ENCODE measurements at places on chromosomes 5 and 9.

DNA sequence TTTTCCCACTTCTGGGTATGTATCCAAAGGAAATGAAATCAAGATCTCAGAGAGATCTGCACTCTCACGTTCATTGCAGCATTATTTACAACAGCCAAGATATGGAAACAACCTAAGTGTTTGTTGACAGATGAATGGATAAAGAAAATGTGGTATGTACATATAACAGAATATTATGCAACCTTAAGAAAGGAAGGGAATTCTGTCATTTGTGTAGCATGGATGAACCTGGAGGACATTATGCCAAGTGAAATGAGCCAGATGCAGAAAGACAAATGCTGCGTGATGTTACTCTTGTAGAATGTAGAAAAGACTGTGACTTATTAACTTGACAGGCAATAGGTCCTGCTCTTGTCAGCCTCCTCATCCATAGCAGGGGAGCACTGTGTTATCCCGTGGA, 31.4 kb downstream of the PPARGC1B start:
- no peak for DNase-seq

- DNase-seq: no peak
Observed at GRCh38 chr5:3024126-3024525, 272.6 kb upstream of the IRX2 start.

DNA sequence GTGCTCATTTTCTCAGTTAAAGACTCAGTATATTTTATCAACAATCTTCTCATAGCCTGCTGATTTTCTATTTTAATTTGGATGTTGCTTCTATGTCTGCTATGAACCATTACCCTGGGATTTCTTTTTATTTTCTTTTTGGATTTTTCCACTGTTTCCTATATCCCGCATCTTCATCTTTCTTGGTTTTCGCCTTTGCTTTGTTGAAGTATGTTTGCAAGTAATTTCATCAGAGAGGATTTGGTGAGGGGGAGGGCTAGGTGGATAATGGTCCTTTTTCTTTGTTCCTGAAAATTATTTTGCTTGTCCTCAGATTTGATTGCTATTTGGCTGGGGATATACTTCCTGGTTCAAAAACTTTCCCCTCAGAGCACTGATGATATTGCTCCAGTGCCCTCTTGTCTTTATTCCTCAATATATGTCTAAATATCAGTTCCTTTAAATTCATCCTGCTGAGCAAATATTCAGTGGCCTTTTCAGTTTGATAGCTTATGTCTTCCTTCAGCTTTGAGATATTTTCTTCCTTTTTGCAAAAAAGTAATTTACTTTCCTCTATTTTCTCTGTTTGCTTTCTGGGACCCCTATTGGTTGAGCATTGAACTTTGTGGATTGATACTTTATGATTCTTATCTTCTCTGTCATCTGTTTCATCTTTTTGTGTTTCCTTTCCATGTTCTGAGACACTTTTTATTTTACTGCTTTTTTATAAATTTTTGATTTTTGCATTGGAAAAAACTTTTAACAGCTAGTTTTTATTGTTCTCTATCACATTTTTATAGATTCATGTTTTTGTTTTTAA, 227.6 kb upstream of the ELL2 start:
- DNase-seq: no peak

DNA sequence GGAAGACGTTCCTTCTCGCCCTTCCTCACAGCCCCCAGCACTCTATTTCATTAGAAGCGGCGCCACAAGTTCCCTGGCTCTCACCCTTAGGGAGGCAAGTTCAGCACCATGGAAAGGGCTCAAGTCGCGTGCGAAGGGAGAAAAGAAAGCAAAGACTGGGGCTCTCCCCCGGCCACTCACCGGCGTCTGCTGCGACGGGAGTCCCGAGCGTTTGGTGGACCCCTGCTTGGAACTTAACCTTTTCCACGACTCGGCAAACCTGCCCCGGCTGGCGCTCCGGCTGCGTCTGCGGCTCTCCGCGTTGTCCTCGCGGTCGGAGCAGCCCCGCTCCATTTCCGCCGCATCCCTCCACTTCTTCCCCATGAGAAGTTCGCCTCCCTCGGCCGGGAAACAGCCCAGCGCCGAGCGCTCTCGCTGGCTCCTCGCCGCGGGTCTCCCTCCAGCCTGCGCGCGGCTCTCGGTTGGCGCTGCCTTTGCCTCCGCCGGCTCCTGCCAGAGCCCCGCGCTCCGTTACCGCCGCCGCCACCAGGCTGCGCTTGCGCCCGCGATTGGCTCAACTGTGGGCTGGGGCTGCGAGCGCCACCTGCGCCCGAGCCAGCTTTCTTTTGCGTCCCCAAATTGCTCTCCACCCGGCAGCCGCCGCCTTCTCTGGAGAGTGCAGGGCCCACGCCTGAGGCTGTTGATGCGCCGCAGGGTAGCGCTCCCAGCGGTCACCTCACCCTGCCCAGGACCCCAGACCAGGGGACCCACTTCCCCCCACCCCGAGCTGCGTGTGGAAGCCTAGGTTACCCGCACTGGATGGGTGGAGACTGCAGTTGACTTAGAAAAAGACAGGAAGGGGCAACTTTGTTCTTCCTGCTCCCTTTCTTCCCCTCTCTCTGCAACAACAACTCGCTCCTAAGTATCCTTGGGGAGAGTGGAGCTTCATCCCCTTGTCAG, 321.6 kb downstream of the CEMIP2 start:
- DNase-seq: peak; percentile 84

DNA sequence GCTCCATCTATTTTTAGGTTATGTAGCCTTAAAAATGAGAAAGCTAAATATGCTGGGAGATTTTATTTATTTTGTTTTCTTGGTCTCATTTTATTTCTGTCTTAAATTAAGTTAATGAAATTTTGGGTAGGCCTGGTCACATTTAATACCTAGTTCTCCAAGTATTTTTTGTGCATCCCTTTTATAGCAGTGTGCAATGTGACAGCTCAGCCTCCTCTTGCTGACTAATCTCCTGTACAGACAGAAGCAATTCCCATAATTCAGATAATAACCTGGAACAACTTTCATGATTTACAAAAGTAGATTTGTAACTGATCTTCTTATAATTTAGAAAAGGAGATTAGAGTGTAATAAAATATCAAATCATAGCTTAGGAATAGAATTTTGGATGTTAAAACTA, 403.9 kb downstream of the ADGRV1 start:
- DNase-seq: no peak

- no peak for DNase-seq
Observed at GRCh38 chr5:176895831-176896230, 3.3 kb downstream of the HK3 start.

GRCh38 chr9:82171271-82171670, 182.7 kb downstream of the SPATA31D1 start:
- no peak for DNase-seq

GRCh38 chr5:14821100-14821845, 50.3 kb downstream of the ANKH start:
- no peak for DNase-seq

- DNase-seq: no peak
Observed at GRCh38 chr5:1374030-1374678, 29.3 kb upstream of the CLPTM1L start.

- DNase-seq: no peak
Observed at GRCh38 chr5:153486771-153487170, 3.7 kb upstream of the GRIA1 start.

GRCh38 chr9:77020413-77021290, 1.2 kb downstream of the FOXB2 start:
- no peak for DNase-seq

- no peak for DNase-seq
Observed at GRCh38 chr5:135440916-135441315, 6.2 kb downstream of the DCANP1 start.

DNA sequence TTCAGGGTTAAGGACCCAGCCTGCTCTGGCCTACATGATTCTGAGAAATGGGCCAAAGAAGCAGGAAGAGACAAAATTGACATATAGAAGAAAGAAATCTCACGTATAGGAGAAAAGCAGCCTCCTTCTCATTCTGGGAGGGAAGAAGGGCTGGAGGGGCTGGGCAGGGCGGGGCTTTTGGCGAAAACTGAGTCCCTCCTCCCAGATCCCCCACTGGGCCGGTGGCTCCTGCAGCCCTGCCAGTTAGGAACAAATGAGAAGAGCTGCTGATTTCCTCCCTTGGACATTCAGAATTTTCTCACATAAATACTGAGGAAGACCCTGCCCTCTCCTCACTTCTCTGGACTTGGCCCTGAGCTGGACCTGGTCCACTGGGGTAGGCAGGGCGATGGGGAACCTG, at the start of gene WNT8A:
WNT8A (plus strand) TSS at position 332 of the 400 bp plus-strand sequence. CDS start 95 bp downstream, outside the sequence.
- DNase-seq: no peak

GRCh38 chr9:93649610-93650261, 73.4 kb downstream of the PHF2 start:
- DNase-seq: no peak

DNA sequence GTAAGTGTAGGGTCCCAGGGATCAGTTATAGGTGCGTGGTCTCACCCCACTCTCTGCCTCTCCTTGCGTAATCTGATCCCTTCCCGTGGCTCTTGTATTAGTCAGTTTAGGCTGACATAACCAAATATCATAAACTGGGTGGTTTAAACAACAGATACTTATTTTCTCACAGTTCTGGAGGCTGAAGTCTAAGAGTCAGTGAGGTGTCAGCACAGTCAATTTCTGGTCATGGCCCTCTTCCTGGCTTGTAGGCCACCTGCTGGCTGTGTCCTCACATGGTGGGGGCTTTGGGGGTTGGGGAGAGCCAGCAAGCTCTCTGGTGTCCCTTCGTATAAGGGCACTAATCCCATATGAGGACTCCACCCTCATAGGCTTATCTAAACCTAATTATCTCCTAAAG, 32.3 kb downstream of the CARTPT start:
- no peak for DNase-seq

GRCh38 chr9:128575916-128576315, 23.5 kb downstream of the SPTAN1 start:
- DNase-seq: no peak

GRCh38 chr9:34098307-34098706, 28.2 kb downstream of the DCAF12 start:
- DNase-seq: no peak

DNA sequence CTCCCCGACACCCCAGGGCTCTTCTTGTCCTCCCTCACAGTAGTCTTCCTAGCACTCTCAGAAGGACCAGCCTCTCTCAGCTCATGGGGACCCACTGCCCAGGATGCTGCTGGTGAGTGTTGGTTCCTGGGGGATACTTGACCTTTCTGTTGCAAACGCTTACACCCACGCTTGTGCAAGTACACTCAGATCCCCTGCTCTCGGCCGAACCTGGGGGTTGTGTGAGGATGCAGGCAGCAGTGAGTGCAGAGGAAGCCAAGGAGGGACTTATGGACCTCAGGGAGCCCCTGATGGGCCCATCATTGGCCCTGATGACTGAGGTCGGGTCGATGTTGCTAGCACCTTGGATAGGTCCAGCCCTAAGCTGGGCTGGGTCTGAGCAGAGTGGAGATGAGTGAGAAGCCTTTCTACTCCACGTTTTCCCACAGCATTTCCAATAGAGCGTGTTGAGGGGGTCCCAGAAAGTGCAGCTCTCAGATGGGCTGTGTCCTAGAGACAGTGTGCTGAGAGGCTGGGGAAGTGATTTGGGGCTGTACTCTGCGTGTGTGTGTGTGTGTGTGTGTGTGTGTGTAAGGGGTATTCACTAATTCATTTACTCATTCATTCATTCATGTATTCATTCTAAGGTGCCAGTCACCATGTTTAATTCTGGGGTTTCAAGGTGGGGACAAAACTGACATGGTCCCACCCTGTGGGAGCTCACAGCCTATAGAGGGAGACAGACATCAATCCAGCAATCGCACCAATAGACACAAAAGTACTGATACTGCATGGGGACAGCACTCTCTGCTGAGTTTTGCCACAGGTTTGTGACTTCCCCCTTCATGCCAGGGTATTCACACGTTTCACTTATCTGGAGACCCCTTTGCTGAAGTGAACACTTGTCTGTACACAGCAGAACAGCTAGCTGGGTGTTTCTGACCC, 25.2 kb upstream of the PITX1 start:
- no peak for DNase-seq

GRCh38 chr5:118371973-118372831, 616.1 kb downstream of the DTWD2 start:
- DNase-seq: no peak

- DNase-seq: no peak
Observed at GRCh38 chr5:79436224-79436623, 77.7 kb downstream of the HOMER1 start.

DNA sequence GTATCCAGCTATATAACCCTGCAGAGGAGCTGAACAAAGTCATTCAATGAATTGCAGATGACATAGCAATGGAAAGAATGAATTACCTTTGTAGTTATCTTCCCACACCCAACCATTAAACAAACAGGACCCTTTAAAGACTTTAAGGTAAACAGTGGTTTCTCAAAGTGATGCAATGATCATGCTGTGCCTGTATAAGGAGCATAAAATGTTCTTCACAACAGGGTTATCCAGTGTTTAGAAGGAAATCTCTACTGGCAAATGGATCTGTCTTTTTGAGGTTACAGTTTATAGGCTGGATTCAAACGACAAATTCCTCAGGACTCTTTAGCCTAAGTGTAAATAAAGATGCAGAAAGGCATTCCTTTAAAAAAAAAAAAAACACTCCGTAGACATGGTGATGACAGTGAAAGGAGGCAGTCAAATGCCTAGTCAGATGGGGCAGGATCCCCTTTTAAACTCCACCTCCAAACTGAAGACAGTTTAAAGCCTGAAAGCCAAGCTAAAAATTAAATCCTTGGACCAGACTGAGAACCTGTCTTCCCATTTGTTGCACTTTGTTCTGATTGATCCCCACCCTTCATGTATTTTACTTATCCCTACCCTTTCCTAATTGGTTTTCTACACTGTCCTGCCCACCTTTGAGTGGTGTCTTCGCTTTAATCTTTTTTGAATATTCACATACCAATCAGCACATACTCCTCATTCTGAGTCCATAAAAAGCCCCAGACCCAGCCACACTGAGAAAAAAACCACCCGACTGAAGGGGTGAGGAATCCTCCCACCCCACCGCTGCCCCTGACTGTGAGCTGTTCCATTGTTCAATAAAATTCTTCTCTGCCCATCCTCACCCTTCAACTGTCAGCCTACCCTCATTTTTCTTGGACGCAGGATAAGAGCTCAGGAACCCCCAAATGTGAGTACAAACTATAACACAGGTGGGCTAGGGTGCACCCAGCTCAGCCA, 761.3 kb upstream of the DMAC1 start:
- DNase-seq: no peak
